ENCODE measurements at places on chromosomes 6 and 20.
A peak's percentile ranks its signal among the peaks of the same experiment; 100 is the strongest.

GRCh38 chr6:43009124-43009523 lies 4.6 kb downstream of the MEA1 start:
- peak; percentile 17 for DNase-seq

GRCh38 chr20:35768731-35769664 lies 2.8 kb upstream of the PHF20 start:
- peak; percentile 78 for DNase-seq

GRCh38 chr6:167293088-167293589 lies 2.0 kb downstream of the UNC93A start:
- DNase-seq = no peak

- DNase-seq = no peak
These were observed 13.1 kb upstream of the MLN start for GRCh38 chr6:33816911-33817310.

- DNase-seq = no peak
These were observed 74.5 kb downstream of the GFOD1 start for GRCh38 chr6:13412639-13413465.

DNA sequence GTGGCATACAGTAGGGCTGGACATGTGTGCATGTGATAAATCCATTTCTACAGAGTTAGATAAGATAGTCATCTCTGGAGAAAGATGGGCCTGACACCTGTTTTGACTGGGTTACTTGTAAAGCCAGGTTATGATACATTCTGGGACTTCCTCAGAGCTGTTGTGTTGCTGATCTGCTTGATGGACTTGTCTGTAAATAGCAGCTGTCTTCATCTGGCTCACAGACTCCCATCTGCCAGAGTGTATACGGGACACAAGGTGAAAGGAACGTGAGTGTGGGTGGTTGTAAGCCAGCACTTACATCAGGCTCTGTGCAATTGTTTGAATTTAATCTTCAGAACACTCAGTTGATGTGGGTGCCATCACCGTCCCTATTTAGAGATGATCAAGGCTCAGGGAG lies 49.8 kb downstream of the ZDHHC14 start:
- no peak for DNase-seq

DNA sequence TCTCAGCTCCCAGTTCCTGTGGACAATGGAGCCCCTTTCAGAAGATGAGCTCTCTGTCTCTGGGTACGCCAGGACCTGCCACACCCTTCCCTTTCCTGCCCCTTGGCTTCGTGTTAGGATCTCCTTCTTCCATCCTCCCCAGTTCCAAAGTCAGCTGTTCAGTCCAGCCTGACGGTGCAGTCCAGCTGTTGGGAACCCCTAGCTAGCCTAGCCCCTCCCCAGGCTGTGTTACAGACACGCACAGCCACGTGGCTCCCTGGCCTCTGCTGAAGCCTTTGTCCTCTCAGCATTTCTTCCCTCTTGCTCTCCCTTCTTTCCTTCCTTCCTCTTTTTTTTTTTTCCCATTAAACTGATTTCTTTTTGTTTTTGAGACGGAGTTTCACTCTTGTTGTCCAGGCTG lies 12.4 kb upstream of the TFAP2C start:
- DNase-seq = no peak

GRCh38 chr6:157911786-157912185 lies 69.9 kb upstream of the SYNJ2 start:
- DNase-seq = no peak

- DNase-seq = no peak
These were observed 13.0 kb upstream of the MYL9 start for GRCh38 chr20:36528176-36528874.

DNA sequence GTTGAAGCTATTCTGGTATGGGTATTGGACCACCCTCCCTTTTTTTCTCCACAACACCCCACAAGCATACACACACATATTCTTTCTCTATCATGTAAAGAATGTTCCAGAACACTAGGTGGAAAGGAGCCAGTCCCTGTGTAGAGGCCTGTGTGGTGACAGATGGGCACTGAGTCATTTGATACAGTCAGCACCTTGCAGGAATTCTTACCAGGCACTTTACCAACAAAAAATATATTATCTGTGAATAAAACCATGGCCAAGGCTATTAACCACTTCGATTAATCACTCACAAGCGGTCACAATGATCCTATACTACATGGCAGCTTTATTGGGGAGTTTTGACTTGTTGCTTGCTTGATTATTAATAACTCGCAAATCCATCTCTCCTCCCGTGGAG lies 149.5 kb downstream of the BFSP1 start:
- DNase-seq = no peak

DNA sequence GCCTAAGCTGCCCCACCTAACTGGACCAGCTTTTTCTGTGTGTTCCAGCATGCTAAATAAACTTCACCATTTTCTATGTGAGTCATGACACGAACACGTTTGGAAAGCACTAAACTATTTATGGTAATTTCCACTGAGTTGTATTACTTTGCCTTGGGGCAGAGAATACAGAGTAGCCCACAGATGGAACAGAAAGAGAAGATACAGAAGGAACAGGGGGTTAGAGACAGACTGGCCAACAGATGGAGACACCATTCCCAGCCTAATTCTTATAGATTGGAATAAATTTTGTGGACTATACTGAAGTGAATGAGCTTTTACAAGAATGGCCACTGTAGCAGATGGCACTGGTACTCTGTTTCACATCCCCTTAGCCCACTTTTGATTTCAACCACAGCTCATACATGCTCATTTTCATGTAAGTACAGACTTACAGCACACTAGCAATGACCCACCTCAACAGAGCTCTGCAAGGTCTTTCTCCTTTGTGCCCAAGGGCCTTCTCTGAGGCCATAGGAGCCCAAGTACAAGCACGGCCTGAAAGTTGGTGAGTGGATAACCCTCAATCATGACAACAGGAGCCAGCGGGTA lies 13.1 kb upstream of the NT5DC1 start:
- no peak for DNase-seq

DNA sequence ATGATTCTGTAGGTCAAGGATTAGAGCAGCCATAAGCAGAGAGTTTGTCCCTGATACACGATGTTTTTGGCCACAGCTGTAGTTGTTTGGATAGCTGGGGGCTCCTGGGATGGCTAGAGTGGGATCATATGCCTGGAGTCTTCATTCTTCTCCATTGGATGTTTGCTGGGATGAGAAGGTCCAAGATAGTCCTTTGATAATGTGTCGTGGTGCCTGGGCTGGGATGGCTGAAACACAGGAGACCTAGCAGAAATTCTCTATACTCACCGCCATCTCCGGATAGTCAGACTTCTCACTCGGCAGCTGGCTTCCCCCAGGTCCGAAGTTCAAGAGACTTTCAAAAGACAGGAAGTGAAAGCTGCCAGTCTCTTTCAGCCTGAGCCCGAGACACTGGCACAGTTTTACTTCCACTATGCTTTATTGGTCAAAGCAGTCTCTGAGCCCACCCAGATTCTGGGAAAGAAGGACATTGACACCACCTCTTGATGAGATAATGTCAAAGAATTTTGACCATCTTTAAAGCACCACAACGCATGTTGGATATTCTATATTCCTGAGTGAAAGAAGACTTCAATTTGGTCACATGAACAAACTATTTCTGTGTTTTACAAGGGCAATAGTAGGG lies 16.0 kb downstream of the MARCKS start:
- DNase-seq = no peak

GRCh38 chr6:16168858-16169257 lies 40.0 kb downstream of the MYLIP start:
- peak; percentile 84 for DNase-seq

- no peak for DNase-seq
These were observed 15.0 kb downstream of the PARD6B start for GRCh38 chr20:50746138-50746940.

DNA sequence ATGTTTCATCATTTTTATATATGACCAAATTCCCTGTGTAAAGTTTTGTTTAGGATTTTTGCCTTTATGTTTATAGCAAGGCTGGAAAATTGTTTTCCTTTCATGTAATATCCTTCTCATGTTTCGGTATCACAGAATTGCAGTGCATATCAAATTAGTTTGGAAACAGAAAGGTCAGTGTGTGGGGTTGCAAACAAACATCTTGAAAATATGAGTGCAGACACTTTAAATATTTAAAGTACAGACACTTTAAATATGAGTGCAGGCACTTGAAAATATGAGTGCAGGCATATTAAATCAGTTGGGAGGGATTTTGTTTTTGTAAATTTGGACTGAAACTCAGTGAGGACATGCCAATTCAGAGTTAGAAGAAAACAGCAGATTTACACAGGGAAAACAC lies 6.5 kb downstream of the SLPI start:
- no peak for DNase-seq

- no peak for DNase-seq
These were observed 31.1 kb upstream of the CARMIL1 start for GRCh38 chr6:25248123-25248522.

DNA sequence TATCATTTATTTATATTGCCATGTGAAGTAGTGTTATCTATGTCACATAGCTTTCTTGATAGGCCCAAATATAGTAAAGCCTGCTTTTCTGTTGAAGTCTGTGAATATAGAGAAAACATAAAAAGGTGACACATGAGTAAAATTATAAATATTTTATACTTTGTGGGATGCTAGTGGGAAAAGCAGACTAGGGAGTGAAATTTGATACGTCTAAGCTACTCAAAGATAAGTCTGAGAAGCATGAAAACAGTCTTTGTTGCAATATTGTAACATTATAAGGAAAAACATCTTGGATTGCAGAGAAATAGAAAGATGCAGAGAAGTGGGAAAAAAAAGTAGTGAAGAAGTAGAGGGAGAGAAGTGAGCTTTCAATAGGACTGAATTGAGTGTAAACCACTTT lies 75.4 kb downstream of the ZNF292 start:
- no peak for DNase-seq

GRCh38 chr6:29632789-29633533 lies at the start of gene GABBR1:
Gene GABBR1, minus strand, starts transcription at chr6:29633183. Its CDS starts 798 bp downstream, at chr6:29632385.
- DNase-seq = peak; percentile 92

DNA sequence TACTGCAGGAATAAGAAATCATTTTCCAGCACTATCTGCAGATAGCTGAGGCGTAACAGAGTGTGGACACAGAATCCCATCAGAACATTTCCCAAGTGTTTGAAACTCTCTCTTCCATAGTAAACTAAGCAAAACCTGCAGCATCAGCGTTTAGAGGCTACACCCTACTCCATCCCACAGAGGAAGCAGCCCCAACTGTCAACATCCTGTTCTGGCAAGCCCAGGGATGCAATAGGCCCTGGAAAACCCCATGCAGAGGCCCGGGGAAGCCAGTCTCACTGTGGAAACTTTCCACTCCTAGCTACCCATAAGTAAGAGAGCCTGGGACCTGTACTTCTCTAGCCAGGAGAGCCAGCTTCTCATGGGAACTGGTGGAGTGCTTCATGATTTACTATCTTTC lies 129.4 kb downstream of the LY86 start:
- no peak for DNase-seq

DNA sequence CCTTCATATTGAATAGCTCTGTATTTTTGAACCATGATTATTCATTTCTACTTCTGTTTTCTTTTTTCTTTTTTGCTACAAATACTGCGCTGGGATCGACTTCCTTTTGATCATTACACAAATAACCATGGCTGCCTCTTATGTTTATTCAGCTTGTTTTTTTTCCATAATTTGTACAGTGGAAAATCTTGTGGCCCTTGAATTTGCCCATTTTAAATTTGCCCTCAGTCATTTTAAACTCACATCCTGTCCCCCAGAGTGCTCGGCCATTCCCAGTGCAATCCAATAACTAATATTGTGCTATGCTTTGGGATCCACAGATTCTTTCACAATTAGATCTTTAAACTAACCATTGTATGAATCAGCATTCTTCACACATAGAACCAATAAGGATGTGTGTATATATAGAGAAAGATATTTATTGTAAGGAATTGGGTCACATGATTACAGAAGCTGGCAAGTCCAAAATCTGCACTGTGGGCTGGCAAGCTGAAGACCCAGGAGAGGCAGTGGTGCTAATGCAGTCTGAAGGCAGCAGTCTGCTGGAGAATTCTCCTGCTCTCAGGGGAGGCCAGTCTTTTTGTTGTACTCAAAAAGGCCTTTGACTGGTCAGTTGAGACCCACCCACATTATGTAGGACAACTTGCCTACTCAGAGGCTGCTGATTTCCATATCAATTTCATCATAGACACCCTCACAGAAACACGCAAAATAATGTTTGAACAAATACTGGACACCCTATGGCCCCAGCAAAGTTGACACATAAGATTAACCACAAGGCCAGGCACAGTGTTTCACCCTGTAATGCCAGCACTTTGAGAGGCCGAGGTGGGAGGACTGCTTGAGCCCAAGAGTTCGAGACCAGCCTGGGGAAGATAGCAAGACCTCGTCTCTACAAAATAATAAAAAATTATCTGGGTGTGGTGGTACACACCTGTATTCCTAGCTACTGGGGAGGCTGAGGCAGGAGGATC lies 147.1 kb downstream of the MTHFD1L start:
- DNase-seq = no peak

GRCh38 chr20:62777528-62777830 lies 18.8 kb upstream of the MRGBP start:
- DNase-seq = no peak

- DNase-seq = no peak
These were observed 159.3 kb upstream of the MARCKS start for GRCh38 chr6:113697632-113698410.
